ENCODE measurements at places on chromosomes 1 and 21. TPM values are rescaled to one million over a fixed set of nuclear protein-coding genes. Genes with fewer than 3 reads are reported as not detected.

GRHL3 gene
- total RNA-seq = 130 TPM

DNA sequence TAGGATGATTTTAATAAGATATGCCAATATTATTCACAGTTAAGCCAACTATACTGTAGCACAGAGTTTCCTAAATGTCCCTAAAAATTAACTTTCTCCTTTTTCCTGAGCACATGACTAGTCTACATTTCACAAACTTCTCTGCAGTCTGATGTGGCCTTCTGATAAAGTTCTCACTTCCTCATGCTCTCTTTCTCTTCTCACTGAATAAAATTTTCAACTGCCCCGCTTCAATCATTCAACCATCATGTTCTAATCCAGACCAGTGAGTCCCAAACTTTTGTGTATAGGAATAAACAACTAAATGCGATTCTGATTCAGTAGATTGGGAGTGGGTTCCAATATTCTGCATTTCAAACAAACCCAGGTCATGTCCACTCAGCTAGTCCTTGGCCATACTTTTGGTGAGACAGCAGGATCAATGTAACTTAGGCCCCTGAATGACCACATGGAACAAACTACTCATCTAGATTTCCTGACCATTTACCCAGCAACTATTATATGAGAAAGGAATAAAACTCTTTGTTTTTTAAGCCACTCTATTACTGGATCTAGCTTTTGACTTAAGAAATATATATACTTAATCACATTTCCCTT is 20.1 kb downstream of the TUT4 start:
- no peak for DNase-seq

DNA sequence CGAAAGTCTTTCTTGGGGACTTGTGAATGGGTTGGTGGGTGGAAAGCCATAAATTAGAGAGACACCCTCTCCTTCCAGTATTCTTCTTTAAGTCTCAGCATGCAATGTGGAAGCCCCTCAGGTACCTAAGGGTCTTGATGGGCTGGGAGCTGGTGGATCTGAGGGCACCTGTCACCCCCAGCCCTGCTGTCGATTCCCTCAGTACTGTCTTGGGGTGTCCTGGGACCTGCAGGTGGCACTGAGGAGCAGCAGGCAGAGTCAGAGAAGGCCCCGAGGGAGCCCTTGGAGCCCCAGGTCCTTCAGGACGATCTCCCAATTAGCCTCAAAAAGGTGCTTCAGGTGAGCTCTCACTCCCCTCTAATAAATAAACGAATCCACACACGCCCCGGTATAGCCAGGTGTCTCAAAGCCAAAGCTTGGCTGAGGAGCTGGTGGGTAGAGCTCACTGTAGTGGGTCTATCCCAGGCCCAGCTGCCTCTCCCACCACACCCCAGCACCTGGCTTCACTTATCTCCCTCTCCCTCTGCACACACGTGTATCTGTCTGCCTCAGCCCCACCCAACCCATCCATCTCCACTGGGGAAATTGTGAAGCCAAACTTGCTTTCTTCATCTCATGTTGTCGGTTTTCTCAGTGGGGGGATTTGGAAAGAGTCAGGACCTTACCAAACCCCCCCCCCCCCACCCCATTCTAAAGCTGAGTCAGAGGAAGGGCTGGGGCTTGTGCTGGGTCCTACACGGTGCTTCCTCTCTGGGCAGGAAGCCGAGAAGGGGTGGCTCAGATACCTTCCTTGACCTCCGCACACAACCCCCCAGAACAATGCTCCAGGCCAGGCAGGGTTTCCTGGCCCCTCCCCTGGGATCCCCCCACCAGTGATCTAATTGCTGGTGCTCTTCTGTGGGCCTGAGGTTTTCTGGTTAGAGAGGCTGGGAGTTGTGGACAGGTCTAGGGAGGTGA is 1.6 kb downstream of the ADAM15 start:
- no peak for DNase-seq

DNA sequence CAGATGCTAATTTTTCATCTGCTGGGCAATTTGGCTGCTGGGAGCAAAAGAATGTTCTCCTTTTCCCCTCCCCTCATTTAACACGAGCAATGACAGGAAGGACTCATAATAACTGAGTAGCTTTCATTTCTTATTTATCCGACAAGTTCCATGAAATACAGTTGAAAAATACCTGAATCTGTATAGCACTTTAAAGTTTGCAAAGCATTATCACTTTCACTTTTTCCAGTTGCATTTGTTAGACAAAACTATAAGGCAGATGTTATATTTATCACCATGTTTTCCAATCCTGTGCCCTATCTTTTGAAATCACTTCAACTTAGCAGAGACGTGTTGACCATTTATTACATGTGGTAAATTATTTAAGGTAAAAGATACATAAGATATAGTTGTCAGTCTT is 350.6 kb upstream of the SGIP1 start:
- no peak for DNase-seq

DNA sequence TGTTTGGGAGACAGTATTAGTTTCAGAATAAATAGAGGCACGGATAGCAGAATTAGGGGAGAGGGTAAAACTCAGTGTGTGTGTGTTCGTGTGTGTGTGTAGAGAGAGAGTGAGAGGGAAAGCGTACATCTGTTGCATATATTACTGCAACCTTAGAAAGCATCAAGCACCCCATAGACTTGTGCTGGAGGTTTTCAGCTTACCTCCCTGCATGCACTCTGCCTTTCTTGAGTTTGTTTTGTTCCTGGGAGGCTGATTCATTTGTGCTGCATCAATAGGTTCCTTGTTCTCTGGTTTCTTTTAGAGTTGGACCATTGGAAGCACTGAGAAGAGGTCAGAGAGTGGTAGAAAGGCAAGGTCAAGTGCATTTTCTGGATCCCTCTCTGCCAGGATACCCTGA is 104.4 kb upstream of the KCNK1 start:
- DNase-seq = no peak

- no peak for DNase-seq
Observed at GRCh38 chr1:168801032-168801745, 72.2 kb upstream of the DPT start.

DNA sequence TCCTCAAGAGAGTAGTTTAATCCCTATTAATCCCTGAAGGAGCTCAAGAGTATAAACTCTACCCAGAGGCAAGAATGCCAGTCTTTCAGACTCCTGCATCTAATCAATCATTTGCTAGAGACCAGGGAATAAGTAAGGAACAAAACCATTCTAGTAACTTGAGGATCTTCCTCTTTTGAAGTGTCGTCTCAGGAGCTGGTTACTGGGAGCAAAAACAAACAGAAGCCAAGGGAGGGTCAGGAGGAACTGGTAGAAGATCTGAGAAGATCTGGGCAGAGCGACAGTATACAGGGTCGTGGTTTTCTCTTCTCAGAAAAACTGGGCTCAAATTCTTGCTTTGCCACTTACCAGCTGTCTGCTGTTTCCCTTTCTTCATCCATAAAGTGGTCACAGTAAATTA is 69.3 kb downstream of the RPS6KA1 start:
- no peak for DNase-seq

DNA sequence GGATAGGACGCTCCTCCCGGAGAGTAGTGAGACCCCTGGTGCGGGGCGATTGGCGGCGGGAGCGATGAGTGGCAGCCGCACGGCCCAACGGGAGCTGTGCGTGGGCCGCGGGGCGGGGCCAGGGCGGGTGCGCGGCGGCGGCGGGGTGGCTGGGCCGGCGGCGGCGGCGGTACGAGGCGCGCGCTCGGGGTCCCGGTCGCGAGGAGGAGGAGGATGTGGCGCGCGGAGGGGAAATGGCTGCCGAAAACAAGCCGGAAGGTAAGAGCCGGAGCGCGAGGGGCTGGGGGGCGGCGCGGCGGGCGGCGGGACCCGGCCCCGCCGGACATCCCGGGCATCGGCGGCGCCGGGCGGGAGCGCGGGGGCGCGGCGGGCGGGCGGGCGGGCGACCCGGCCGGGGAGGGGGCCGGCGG is at the start of gene CAMTA1:
TSS of gene CAMTA1 (plus strand) at position 137 of the 410 bp plus-strand sequence. CDS start at position 214, 77 bp downstream.
- no peak for DNase-seq

- DNase-seq = no peak
Observed at GRCh38 chr1:12409681-12410080, 179.9 kb downstream of the VPS13D start.

- DNase-seq = no peak
Observed at GRCh38 chr1:151799179-151800022, 5.8 kb downstream of the LINGO4 start.

Measured in esophagus squamous epithelium (tissue), 5 donors.